Fibroblast of skin of scalp (primary cell): ENCODE measurements at places on chromosomes 12 and 14.

- DNase-seq: peak; percentile 66
These were observed 10.6 kb upstream of the MAP4K5 start for GRCh38 chr14:50542941-50543418.

- DNase-seq: peak; percentile 21
These were observed 4.0 kb downstream of the MYL2 start for GRCh38 chr12:110916295-110916875.

DNA sequence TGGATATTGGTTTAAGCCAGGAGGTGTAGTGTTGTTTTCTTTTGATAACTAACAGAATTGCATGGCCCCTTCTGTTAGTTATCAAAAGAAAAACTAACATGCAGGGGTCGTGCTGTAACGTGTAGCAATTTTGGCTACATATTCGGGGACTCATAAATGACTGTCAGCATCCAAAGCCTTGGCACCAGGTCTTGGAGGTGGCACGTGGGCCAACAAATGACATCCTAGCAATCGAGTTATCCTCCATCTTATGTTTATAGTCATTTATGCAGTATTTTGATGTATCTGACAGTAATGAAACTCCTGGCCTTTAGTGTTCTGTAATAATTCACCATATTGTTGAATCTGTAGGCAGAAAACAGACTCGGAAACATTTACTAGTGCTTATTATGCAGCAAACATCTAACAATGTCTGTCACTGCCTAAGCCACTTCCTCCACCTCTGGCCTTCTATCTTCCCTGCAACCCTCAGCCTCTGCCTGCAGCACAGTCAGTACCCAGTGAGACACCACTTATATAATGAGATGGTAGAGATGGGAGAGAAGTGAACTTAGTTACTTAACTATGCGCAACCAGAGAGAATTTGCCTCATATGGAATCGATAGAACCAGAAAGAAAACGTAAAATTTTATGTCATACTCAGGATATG lies 184.6 kb downstream of the AEBP2 start:
- no peak for DNase-seq

DNA sequence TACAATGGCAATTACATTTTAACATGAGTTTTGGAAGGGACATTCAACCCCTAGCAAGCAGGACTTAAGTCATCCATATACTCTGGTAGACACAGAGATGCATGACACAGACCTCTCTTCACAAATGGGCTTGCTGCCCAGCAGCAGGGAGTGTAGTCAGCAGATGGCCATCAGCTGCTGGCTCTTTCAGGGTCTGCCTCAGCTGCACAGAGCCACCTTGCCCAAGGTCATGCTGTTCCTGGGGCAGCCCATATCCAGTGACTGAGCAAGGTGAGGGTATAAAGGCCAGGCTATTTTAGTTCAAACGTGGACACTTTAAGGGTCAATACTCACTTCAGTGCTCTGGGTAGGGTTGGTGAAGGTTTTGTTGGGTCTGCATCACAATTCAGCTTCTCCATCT lies 58.3 kb upstream of the JDP2 start:
- DNase-seq: no peak

- no peak for DNase-seq
These were observed 217.3 kb downstream of the C12orf75 start for GRCh38 chr12:105547786-105548185.

DNA sequence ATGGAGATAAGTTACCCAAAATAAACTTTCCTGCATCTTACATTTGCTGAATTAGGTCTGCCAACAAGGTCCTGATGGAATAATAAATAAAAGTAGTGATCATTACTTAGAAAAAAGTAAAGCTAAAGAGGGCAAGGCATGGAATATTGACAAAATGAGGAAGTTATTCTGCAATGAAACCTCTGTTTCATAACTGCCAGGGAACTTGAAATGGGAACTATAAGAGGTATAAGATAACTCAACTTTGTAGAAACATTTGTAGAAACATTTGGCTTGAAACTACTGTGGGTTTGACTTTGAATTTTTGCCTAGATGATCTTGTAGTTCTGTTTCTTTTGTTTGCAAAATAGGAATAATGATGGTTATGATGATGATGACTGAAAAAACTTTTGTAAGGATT lies 18.7 kb upstream of the YBX3 start:
- DNase-seq: no peak

DNA sequence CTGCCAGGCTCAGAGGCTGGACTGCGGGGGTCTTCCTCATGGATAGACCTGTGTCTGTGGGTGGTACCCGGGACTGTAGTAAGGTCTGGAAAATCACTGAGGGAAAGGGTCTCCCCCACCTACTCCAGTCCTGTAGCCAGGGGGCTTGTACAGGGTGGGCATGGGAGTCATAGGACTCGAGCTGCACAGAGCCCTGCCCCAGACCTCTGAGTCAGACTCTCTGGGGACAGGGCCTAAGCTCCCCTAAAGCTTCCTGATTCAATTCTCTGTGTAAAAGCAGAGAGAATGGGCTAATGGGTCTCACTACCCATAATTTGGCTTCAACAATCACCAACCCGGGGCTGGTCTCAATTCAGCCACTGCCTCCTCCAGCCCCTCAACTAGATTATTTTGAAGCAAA lies 27.0 kb downstream of the LRTM2 start:
- no peak for DNase-seq

- DNase-seq: no peak
These were observed 144.7 kb downstream of the GPHN start for GRCh38 chr14:66652525-66653106.

DNA sequence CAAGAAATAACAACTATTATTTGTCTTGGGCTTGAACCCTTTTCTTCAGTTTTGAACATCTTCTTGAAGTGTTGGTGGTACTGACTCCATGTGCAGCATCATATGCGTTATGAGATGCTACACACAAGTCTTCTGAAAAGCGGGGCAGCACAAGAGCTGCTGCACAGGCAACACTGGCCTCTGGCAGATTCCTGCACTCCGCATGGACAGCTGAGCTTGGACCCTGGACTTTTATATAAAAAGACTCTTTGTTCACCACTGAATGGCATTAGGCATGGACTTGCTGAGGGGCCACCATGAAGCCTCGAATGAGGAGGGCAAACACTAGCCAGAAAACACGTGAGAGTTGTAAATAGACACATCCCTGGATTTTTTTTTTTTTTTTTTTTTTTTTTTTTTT lies 210.8 kb upstream of the NPAS3 start:
- no peak for DNase-seq

- no peak for DNase-seq
These were observed 323.7 kb downstream of the PAWR start for GRCh38 chr12:79367032-79367589.

DNA sequence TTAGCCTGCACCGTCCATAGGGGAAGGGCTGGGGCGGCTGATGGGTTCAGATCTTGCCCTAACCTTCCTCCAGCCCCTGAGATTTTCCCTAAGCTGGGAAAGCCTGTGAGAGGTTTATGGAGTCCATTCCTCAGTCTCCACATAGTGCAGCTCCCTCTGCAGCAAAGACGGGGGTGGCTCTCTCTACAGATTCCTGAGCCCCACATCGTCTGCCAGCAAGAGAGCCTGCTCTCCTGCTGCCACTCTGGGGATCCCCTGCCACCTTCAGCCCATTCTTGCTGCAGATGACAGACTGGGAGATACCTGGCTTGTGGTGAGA lies 3.1 kb downstream of the SMIM41 start:
- no peak for DNase-seq

DNA sequence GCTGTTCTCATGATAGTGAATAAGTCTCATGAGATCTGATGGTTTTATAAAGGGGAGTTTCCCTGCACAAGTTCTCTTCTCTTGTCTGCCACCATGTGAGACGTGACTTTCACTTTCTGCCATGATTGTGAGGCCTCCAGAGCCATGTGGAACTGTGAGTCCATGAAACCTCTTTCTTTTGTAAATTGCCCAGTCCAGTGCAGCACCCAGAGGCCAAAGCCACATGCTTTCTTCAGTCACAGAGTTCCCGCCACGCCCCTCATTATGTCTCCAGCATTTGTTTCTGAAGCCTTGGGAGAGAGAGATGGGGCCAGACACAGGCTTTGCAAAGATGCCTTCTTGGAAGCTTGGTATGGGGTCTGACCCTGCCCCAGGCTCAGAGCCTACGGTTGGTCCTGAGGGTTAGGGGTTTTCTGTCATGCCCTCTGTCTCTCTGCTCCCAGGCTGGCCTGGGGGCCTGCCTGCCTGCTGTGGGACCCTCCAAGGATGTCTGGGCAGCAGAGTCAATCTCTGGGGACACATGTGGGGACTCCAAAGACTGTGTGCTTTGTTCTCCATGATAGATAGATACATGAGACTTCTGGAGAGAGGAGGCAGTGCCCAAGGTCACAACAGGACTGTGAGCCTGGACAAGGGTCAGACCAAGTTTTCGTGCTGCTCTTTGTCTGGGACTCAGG lies 114.1 kb upstream of the PRMT8 start:
- no peak for DNase-seq

GRCh38 chr12:67690656-67691055 lies 42.1 kb downstream of the DYRK2 start:
- no peak for DNase-seq

DNA sequence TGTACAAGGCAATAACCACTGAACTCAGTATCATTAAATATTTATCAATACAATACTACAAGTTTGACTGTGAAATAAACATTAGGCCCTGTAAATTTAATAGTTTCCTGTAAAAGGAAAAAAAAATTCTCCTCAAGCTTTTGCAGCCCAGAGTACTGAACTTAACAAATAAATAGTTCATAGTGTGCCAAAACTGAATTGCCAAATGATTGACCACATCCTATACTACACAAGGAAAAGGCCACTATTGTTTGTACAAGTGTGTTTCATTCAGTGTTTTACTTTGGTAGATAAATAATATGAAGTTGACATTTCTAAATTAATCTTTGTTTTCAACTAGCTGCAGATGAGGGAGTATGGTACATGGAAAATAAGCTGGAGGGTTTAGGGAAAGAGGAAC lies 379.6 kb downstream of the FLRT2 start:
- DNase-seq: peak; percentile 31

DNA sequence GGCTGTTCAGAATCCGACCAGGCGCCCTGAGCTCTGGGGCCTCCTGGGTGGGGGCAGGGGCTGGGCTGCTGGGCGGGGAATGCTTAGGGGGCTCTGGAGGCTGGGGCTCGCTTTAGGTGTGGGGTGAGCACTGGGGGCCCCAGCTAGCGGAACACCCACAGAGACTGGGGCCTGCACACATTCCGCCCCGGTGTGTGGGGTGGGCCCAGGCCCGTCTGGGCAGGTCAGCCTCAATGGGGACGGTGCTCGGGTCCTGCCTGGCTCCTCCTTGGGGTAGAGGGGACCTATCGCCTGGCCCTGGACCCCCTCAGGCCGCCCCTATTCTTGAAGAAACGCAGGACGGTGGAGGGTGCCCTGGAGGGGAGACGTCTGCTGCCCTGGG lies 364.8 kb downstream of the TMEM121 start:
- no peak for DNase-seq

GRCh38 chr14:82889701-82890100 lies 1356.0 kb upstream of the SEL1L start:
- no peak for DNase-seq

GRCh38 chr14:96176275-96176674 lies 28.4 kb upstream of the BDKRB2 start:
- DNase-seq: no peak

DNA sequence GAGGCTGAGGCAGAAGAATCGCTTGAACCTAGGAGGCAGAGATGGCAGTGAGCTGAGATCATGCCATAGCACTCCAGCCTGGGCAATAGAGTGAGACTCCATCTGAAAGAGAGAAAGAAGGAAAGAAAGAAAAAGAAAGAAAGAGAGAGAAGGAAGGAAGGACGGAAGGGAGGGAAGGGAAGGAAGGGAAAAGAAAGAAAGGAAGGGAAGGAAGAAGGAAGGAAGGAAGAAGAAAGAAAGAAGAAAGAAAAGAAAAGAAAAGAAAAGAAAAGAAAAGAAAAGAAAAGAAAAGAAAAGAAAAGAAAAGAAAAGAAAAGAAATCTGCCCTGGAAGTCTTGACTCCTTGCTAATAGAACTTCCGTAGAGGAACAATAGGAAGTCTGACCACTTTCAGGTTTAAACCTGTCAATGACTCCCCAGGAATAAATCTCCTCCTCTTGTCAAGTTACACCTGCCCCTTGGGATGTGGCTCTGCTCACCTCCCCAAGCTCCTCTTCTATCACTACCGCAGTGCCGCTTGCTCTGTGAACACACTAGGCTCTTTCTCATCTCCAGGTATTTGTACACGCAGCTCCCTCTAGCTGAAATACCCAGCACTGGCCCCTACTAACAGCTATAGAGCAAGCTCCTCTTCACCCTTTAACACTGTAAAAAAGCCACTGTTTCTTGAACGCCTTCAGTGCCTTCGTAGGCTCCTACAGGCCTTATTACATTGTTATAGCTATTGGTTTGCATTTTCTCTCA lies 773.1 kb upstream of the TBX3 start:
- no peak for DNase-seq

GRCh38 chr12:110853836-110854235 lies 7.0 kb downstream of the CCDC63 start:
- peak; percentile 52 for DNase-seq

GRCh38 chr12:6374028-6374785 lies 1.2 kb downstream of the SCNN1A start:
- no peak for DNase-seq

DNA sequence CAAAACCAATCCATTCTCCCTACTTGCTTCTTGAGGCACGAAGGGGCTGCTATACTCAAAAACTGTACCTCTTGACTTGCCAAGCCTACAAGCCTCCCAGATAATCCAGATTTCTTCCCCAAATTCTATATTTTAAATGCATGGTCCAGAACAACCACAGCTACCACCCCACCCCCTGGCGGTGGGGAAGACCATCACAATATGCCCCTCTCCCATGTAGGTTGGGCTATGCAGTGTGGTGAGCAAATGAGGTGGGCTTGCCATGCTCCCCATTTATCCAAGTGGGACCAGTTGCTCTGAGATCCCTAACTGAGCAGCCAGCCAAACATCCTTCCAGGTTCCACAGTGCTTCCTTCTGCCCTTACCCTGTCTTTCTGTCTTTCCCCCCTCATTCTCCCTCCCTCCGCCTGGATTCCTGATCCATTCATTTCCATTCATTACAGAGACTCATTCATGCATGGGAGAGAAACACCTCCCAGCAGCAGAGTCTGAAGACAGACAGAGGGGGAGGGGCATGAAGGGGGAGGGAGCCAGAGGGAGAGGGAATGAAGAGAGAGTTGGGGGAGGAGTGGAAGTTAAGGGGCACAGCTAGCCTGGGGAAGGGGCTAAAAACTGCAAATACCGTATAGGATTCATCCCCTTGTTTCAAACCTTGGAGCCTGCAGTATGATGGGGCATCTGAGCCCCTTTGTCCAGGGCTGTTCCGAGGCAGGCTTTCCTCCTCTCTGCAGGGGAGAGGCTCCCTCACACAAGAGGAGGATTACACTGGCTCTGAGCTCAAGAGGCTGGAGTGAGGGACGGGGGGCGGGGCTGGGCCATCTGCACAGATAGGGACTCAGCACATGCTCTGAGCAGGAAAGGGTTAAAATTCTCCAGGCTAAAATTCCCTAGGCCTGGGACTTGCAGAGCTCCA lies 4.4 kb downstream of the ZNF219 start:
- peak; percentile 28 for DNase-seq

DNA sequence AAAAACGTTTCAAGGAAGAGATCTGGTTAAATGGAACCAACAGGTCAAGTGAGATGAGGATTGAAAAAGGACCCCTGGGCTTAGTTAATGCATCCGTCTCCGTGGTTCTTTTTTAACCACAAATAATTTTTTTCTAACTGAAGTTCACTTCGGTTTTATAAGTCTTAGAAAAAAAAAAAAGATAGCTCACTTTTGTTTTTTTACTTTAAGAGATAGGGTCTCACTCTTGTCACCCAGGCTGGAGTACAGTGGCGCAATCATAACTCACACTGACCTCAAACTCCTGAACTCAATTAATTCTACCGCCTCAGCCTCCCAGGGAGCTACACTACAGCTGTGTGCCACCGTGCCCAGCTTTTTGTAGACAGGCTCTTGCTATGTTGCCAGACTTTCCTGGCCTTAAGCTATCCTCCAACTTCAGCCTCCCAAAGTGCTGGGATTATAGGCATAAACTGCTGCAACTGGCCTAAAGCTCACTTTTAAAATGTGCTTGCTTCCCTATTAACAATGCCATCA lies 11.8 kb downstream of the HNRNPC start:
- peak; percentile 27 for DNase-seq
